Stimulated activated memory B cell treated with anti-CD40 and anti-IgM and Interleukin-4, amounts not matched to agents 10 μg/mL and 1 μg/mL and 100 μg/mL, for 72 hours (primary cell): ENCODE measurements at places on chromosomes 16 and 17.

DNA sequence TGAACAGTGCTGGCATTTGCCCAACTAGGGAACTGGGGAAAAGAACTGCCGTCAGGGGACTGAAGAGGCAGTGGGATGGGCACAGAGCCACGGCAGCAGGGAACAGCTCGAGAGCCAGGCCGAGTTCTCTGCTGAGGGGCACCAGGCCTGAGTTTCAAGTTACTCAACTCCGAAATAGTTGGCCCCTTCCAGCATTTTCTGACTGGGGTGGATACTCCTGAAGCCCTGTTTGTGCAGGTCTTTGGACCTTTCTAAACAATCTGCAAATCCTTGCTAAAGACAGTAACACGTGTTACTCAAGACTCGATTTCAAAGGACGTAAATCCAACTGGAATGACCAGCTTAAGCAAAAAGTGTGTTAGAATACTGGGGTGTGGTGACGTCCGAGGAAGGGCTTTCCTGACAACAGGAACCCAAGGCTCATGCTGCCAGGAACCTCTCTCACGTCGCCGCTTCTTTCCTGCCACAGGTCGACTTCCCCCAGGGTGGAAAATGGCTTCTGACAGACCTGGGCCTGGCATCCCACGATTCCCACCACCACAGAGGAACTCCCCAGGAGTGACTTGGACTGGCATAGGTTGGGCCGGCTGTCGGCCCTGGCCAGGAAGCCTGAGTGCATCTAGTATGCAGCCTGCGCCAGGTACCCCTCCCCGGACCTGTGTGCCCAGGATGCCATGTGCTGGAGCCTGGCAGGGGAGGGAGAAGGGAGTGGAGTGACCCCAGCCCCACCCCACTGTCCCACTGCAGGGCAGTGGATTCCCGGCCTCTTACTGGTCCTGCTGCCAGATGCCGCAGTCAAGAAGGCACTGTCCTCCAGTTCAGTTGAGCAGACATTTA, 71.9 kb downstream of the N4BP1 start:
- no peak for ATAC-seq

- ATAC-seq = no peak
Observed at GRCh38 chr17:26809033-26809432, 484.9 kb upstream of the WSB1 start.

DNA sequence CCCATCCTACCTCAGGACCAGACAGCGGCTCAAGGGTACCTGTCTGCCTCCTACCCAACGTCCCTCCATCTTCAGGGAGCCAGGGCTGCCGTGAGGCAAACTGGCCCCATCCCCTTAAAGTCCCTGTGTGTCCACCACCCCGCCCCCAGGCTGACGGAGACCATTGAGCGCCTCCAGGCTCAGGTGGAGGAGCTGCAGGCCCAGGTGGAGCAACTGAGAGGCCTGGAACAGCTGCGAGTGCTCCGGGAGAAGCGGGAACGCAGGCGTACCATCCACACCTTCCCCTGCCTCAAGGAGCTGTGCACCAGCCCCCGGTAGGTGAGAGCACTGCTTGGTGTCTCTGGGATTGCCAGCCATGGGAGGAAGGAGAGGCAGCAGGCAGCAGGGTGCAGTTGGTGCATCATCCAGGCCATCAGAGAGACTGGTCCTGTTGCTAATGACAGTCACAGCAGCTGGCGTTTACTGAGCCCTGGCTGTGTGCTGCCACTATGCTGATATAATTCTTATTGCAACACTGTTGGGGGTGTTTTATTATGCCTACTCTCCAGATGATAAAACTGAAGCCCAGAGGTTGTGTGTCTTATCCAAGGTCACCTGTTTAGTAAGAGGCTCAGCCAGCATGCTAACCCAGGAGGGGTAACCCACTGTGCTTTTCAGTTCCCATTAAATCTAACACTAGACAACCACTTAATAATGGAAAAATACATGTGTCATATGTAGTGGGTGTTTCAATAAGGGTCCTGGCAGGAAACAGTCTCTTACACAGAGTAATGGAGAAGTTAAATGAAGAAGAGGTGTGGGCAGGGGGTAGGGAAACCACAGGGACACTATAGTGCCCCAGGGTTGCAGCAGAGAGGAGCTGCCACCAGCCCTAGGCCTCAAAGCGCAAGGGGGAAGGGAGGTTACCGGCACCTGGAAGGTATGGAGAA, 10.3 kb upstream of the MRPL58 start:
- peak; percentile 81 for ATAC-seq

- no peak for ATAC-seq
Observed at GRCh38 chr16:87581857-87582215, 20.5 kb upstream of the JPH3 start.

- peak; percentile 50 for ATAC-seq
Observed at GRCh38 chr17:6639586-6640535, 650 bp downstream of the KIAA0753 start.

GRCh38 chr16:60684002-60684401, 1352.2 kb downstream of the CDH8 start:
- ATAC-seq = no peak

- ATAC-seq = no peak
Observed at GRCh38 chr17:68820825-68821481, 134.2 kb downstream of the ABCA8 start.

DNA sequence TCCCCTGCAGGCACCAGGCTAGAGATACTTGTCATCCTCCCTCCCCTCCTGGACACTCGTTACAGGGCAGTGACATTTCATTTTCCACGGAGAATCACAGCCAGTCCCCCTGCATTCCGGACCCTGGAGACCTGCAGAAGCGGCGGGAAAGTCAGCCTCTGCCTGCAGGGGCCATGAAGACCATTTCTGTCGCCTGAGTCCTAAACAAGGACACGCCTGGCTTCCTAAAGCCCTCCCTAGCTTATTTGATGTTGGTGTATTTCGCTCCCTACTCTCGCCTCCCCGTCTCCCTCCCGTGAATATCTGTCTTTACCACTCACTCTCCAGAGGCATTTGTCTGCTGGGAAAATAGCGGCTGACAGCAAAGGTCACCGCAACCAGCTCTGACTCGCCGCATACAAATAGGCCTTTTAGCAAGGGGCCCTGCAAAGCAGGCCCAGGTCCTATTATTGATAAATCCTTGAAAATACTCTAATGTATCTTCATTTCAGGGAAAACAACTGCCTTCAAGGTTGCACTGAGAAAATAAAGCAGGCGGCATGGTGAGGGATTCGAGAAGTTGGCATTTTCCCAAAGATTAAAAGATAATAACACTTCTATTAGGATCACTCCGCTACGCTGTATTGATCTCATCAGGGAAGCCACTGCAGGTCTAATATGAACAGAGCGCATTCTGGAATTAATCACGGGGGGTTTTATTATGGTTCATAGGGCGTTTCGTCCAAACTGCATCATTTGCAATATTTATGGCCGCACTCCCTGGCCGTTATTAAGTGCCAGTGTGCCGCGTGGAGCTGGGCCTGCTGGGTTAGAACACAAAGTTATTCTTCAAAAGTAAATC, 447.1 kb upstream of the CDH5 start:
- ATAC-seq = no peak

DNA sequence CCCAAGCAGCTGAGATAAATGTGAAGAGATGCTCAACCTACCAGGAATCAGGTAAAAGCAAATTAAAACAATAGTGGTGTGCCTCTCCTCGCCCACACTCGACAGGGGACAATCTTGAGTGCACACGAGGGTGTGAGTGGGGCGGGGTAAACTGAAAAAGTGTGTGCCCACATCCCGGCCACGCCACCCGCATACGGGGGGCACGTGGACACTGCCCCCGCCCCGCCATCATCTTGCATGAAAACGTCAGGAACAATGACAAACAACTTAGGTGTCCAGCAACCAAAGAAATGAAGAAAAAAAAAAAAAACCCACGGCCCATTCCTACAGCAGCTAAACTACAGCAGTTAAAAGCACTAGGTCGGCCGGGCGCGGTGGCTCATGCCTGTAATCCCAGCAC, 14.1 kb downstream of the PEMT start:
- no peak for ATAC-seq

DNA sequence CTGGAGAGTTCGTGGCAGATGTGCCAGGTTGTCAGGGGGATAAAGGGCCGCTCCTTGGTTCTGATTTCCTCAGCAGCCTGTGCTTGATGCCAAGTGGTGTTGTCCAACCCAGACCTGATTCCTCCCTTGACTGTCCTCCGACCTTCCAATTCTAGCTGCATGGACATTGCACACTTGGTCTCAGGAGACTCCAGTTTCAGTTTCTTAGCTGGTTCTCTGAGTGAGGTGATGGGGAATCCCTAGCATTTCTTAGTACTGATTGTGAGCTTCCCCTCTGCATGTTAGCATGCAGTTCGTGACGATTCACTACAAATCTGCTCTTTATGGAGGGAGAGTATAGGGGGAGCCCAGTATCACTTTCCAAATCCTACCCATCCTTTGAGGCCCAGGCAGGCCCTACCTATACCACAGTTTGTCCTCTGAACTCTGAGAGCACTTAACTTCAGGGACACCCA, 12.4 kb upstream of the CCR7 start:
- ATAC-seq = peak; percentile 93

GRCh38 chr16:22300427-22301071, 3.3 kb downstream of the POLR3E start:
- no peak for ATAC-seq

- ATAC-seq = no peak
Observed at GRCh38 chr16:87153326-87153725, 163.9 kb downstream of the C16orf95 start.

- ATAC-seq = peak; percentile 67
Observed at GRCh38 chr16:46972429-46973206, 856 bp downstream of the DNAJA2 start.

- no peak for ATAC-seq
Observed at GRCh38 chr17:2778489-2778888, 17.7 kb upstream of the RAP1GAP2 start.

- no peak for ATAC-seq
Observed at GRCh38 chr16:23673971-23674614, 4.6 kb upstream of the PLK1 start.

- no peak for ATAC-seq
Observed at GRCh38 chr17:10457952-10458351, 11.4 kb downstream of the MYH4 start.

DNA sequence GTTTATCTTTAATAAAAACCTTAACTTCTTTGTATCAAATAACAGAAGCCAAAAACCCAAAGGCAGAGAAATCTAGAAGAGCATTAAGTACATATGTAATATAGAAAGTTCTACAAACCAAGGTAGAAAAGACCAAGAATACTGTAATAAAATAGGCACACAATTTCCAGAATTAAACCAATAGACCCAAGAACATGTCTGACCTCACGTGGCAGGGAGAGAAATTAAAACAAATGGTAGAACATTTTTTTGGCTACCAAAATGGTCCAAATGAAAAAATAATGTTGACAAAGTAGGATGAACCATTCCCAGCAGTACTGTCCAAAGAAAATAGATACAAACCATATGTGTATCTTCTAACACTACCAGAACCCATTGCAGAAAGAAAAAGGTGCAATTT, 183.5 kb downstream of the CPPED1 start:
- ATAC-seq = no peak

DNA sequence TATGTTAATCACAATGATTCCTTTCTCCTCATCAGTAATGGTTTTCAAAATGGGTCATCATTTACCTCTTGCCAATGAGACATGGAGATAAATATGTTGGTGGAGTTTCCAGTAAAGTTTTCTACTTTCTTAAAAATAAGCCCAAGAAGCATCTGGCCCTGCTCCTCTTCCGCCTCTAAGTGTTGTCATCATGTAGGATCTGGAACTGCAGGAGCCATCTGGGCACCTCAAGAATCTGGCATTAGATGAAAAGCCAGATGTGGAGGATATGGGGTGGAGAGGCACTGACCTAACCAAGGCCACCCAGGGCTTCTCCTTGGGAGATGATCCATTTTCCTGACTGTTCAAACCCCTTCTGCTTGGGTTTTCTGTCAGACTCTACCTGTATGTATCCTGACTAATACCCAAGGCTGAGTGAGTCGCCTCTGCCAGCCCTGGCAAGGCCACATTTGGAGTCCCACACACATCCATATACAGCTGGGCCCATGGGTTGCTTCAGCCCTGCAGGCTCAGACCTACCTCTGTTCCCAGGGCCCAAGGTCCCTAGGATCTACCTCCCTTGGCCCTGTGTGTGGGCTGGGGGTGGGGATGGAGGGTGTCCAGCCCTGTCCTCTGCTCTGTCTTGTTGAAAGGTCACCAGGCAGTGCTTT, 24.6 kb downstream of the CCDC182 start:
- ATAC-seq = no peak

DNA sequence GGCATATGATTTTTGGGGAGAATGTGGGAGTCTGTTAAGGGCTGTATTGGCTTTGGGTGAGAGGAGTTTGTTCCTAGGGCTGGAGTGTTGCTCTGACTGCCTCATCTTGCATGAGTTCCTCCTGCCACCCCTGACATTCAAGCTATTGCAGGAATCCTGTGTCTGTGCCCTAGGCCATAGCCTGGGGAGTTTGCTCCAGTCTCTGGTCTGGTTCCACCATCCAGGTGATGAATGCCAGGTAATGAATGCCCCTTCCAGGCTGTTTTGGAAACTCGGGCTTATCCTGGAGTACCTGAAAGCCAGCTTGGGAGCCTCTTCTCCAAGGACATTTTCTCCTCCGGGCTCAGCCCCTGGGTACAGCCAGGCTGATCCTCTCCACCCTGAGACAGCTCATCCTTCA, 117.0 kb upstream of the IRX3 start:
- no peak for ATAC-seq

DNA sequence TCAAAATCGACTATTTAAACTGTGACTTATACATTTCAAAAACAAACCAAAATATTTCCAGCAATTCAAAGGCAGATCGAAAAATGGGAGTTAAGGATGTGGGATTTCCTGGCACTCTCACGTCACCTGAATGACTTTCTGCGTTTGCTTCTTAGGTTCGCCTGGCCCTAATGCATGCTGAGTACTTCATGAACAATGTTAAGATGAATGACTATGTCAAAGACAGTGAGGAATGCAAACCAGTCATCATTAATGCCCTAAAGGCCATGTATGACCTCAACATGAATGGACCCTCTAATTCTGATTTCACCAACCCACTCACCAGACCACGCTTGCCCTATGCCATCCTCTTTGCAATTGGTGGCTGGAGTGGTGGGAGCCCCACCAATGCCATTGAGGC, 7.3 kb downstream of the KLHL10 start:
- ATAC-seq = no peak

GRCh38 chr17:27333410-27333980, 39.6 kb downstream of the WSB1 start:
- ATAC-seq = peak; percentile 41

DNA sequence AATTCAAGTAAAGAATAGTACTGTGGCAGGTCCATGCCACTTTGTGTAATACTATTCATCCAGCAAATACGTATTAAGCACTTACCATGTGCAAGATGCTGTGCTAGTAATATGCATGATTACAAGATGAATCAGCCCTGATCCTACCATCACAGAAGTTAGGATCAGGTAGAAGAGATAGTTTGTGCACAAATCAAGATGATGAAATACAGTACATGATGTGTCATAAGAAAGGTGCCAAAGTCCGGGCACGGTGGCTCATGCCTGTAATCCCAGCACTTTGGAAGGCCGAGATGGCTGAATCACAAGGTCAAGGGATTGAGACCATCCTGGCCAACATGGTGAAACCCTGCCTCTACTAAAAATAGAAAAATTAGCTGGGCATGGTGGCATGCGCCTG, 10.9 kb downstream of the COG4 start:
- no peak for ATAC-seq

GRCh38 chr16:72018470-72018869, 9.9 kb downstream of the DHODH start:
- no peak for ATAC-seq

- ATAC-seq = no peak
Observed at GRCh38 chr16:7584561-7584960, 251.9 kb downstream of the RBFOX1 start.

GRCh38 chr16:16045296-16045695, 95.9 kb downstream of the ABCC1 start:
- ATAC-seq = no peak

GRCh38 chr17:21679256-21680146, 12.8 kb upstream of the KCNJ18 start:
- ATAC-seq = no peak
